NCI-H2107 (cell line): ENCODE measurements at places on chromosomes 11 and 22.

DNA sequence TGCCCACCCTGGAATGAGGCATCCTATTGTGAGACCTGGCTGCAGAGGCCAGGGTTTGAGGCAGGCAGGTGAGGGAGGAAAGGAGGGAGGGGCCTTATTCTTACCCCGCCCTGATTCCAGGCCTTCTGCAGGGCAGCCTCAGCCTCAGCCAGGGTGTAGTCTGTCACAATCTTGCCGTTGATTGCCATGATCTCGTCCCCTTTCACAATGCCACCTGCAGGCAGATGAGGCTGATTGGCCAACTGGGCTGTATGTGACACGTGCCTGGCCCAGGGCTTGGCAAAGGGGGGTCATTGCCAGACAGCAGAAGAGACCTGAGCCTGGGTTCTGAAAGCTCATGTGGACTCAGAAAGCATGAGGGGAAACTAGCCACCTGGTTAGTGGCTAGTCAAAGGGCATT, 21.4 kb upstream of the ABCC8 start:
- no peak for DNase-seq

GRCh38 chr22:38966380-38966702, 8.9 kb downstream of the APOBEC3A start:
- DNase-seq, result no peak

GRCh38 chr22:17707526-17707925, 66.7 kb downstream of the BID start:
- no peak for DNase-seq

DNA sequence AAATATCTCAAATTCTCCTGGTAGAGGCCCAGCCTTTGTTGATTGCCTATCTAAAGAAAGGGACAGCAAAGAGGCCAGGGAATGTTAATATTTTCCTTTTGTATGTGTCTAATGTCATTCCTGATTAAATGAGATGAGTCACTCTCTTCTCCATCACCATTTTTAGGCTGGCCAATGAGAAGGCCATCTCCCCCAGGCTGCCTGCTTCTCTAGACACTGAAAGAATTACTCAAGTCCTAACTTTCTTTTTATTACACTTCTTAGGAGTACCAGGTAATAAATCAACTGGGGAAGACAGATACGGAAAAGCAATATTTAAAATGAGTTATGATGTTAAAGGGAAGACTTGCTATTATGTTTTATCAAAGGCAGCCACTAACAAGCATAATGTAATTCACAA, 259.2 kb upstream of the SORL1-AS1 start:
- no peak for DNase-seq

GRCh38 chr11:44743959-44744557, 17.3 kb downstream of the TSPAN18 start:
- no peak for DNase-seq

- DNase-seq, result no peak
Measured at GRCh38 chr11:98710986-98711385, 309.8 kb upstream of the CNTN5 start.

GRCh38 chr11:102473543-102473942, 21.0 kb upstream of the TMEM123 start:
- no peak for DNase-seq

GRCh38 chr11:22581354-22582150, 44.1 kb downstream of the FANCF start:
- no peak for DNase-seq

DNA sequence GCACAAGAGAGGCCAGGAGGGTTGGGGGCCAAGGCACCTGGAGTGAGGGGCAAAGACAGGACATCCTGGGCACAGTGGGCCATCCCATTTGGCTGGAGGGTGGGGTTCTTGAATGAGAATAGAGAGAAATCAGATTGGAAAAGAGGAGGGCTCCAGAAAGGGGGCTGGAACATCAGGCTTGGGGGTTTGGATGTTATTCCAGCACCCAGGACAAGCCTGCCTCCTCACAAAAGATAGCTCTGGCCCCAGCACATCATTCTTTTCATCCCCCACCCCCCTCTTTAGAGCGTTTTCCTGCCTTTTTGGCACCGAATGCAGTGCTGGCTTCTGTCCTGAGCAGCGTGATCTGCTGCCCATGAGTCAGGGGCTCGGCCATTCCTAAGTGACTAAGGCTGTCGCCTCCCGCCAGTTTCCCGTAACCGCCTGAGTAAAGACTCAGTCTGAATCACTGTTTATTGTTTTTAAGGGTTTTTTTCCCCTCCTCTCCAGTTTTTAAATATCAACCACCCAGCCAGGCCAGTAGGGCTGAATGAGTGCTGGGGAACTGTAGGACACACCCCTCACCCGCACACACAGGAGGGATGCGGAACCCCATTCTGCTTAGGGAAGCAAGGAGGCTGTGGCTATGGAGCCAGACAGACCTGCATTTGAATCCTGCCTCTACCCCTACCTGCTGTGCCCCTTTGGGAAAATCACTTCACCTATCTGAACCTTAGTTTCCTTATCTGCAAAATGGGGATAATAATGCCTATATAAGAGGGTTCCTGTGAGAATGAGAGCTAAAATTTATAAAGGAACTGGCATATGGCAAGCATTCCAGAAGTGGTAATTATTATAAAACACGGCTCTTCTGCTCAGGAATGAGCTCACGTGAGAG, 32.4 kb upstream of the NAV2 start:
- DNase-seq, result no peak

DNA sequence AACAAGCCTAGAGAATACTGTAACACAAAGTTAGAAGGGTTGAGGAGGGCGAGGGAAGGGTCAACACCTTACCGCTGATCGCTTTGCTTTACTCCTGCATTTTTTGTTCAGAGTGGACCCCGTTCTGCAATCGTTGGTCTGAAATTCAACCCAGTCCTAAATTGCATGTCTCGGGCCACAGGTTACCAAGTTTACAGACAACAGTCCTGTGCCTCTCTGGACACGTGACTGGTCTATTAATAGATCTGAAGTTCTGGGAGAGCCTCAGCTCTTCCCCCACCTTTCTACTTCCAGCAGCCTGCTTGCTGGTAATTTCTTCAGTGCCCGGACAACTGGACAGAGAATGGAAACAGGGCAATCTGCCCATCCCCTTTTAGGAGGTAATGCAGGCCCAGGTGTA, 74.2 kb downstream of the STIM1 start:
- no peak for DNase-seq

GRCh38 chr11:122646549-122647340, 8.8 kb upstream of the UBASH3B start:
- no peak for DNase-seq

DNA sequence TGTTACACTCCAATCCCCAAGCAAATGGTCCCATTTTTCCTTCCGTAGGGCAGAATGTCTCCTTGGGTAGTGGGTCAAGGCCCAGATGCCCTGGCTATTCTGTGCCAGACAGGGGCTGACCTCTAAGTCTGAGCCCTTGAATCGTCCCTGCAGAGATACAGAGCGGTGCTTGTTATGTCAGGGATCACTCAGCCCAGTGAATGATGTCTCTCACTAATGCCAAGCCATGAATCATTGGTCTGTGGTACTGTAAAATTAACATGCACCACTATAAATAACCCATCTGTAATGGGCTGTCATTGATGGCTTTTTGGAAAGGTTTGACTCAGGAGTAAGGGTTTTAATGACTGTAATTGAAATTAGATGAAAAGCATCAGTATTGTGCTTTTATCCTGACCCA, 35.3 kb upstream of the KIRREL3 start:
- no peak for DNase-seq

DNA sequence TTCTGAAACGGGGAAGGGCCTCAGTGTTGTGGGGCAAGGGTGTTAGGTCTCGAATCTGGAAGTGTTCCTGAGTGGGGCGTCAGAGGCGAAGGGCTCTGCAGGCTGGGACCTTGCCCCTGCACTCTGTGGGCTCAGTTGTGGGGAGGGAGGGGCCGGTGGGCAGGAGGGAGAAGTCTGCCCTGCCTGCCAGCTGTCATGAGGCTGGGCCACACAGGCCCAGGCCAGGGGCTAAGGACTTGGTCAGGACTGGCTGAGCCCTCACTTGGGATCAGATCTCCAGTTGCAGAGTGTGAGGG, at the start of gene CRACR2B:
Gene CRACR2B, plus strand, starts transcription at position 23 of the 296 bp plus-strand sequence. CDS start 689 bp downstream, outside the sequence.
- DNase-seq, result no peak

DNA sequence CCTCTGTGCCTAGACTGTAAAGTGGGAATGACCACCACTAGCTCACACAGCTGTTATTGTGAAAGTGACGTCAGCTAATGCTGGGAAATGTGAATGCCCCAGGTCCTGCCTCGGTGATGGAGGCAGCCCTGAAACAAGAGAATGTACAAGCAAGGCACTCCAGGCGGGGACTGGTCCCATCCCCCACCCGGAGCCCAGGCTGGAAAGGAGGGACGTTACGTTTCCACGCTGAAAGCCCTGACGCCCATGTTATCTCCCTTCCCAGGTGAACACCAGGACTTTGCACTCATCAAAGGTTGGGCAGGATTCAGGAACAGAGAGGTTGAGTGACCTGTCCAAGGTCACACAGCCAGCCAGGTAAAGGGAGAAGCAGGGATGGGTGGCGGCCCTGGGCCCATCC, 784 bp downstream of the SULT4A1 start:
- DNase-seq, result no peak

GRCh38 chr22:20110359-20110985, 5.4 kb upstream of the RANBP1 start:
- DNase-seq, result no peak

DNA sequence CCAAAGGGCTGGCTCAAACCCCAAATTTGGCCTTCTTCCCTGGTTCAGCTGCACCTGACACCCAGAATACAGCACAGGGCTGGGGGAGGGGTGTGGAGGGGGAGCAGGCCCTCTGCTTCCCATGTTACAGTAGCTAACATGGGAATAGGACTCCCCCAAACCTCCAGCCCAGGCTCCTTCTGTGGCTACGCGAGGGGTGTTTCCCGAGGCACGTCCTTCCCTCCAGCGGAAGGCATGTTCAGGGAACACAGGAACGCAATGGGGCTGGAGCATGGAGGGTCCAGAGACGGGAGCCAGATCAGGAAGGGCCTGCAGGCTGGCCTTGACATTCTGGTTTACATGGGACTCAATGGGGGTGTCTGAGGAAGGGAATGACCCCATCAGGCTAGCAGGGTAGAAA, 11.8 kb upstream of the IGLL1 start:
- no peak for DNase-seq

DNA sequence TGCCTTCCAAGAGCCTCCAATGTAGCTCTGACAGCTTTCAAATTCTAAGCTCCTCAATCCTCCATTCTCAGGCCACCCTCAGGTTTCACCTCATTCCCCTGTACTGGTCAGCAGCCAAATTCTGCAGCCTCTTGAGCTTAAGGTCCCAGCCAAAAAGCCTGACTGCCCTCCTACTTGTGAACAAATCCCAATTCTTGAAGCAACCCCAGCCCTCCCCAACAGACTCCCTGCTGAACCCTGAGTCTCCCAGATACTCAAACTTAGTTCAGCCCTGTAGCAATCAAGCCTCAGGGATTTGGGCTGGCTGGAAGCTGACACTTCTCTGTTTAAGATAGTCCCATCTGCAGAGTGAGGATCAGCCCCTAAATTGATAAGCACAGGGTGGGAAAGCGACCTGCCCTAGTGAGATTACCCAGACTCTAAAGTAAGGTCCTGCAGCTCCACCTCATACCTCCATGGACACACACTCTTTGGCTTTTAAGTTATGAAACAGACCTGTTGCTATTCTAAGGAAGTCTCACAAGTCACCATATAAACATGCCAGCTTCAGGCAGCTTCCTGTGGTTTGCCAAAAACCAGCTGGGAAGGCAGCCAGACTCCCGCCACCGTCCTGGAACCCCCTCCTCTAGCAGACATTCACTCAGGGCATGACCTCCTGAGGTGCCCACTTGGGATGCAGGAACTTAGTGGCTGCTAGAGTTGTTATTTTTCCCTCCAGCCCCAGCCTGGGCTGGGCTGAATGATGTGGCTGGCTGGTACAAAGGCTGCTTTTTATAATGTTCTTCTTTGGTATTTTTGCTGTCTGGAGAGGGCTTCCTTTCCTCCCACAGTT, 82.5 kb upstream of the PICALM start:
- no peak for DNase-seq

GRCh38 chr22:38843657-38844314, at the start of gene NPTXR:
TSS of gene NPTXR (minus strand) at chr22:38844028.
- no peak for DNase-seq

DNA sequence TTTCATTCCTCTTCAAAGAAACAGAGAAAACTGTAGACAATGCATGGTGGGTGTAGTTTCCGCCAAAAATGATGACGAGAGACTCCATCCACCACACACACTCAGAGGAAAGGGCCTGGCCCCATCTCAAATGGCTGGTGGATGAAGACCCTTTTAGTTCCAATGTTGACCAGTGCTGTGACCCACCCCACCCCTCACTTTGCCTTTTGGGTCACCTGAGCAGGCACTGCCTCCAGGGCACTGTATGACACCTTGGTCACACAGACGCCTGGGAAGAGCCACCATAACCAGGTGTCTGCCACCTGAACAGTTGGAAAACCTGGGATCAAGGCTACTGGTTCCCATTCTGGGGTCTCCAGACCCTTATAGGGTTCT, 121.3 kb downstream of the MPPED1 start:
- no peak for DNase-seq

DNA sequence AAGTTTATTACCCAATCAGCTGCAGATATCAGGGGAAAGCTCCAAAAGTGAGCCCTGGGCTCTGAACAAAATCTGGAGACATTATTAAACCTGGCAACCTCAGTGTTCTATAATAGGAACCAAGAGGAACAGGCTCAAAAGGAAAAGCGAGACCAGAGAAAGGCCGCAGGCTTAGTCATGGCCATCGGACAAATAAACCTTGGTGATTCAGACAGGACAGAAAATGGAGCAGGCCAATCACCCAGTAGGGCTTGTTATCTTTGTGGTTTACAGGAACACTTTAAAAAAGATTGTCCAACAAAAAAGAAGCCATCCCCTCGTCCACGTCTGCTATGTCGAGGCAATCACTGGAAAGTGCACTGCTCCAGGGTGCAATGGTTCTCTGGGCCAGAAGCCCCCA, 7.7 kb upstream of the PANX1 start:
- DNase-seq, result no peak

- no peak for DNase-seq
Measured at GRCh38 chr11:87030458-87031054, 7.2 kb upstream of the TMEM135 start.

DNA sequence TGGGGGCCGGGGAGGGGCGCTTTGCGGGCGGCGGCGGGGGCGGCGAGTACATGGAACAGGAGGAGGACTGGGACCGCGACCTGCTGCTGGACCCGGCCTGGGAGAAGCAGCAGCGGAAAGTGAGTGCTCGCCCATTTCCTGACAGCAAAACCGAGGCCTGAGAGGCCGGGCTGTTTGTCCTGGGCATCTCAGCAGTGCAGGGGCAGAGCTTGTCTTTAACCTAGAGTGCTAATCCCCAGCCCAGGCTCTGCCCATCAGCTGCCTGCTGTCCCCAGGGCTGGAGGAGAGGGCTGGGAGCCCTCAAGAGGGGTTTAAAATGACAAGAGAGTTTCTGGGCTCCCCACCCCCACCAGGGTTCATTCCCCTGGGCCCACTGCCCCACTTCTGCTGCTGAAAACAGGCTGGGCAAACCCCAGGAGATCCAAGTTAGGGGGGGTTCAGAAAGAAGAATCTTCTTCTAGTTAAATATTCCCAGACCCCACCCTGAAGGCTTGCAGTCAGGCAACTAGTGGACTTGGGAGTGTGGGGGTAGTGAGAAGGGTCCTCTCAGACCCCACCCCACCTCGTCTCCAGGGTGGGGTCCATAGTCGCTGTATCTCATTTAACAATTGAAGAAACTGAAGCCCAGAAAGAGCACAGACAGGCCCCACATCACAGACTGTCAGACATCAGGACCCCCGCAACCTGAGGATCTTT, 411 bp downstream of the ACTN3 start:
- no peak for DNase-seq

GRCh38 chr11:99884750-99885149, 802.3 kb upstream of the ARHGAP42 start:
- no peak for DNase-seq

- no peak for DNase-seq
Measured at GRCh38 chr11:78149646-78150045, 10.2 kb upstream of the ALG8 start.
